Vagina (tissue), 2 donors: ENCODE measurements at places on chromosomes 16 and 17.

GRCh38 chr17:55110521-55110920 lies 142.0 kb downstream of the STXBP4 start:
- H3K27ac ChIP-seq, result no peak overlapping the region
- no peaks in the 10 kb centered on the region for H3K36me3 ChIP-seq
- H3K4me3 ChIP-seq, result no peak overlapping the region
- no peak for DNase-seq
- no peaks in the 10 kb centered on the region for H3K27me3 ChIP-seq

DNA sequence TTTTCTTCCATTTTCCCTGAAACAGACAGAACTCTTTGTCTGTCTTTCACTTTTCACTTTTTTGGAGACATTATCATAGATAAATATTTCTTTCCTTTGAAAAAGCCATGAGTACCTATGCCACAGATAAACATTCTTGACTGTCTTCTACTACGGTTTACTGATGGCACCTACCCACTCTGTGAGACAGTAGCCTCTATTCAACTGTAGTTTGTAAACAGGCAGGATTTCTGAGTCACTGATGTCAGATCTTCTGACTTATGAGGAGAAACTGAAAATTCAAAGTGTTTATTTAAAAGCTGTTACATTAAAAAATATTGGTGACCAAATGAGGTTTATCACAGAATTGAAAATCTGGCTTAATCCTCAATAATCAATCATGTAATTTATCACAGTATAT lies 658.4 kb downstream of the TOX3 start:
- H3K4me3 ChIP-seq, result no peak overlapping the region
- no peak overlapping the region for H3K27ac ChIP-seq
- DNase-seq, result no peak
- H3K4me1 ChIP-seq, result no peaks in the 10 kb centered on the region
- no peaks in the 10 kb centered on the region for H3K27me3 ChIP-seq

DNA sequence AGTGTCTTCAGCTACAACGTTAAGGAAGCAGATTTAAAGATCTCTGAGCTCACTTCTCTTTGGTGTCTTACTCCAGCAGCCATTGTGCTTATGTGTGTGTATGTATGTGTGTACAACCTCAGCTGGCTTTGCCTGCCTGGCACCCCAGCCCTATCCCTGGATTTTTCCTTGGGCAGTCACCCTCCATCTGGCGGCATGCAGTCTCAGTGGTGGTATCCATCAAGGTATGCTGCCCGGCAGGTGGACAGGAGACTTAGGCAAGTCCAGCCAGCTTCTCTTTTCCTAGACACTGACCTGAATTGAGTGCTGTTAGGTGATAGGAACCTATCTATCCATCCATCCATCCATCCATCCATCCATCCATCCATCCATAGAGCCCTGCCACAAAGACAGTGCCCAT lies 280.8 kb upstream of the CCL2 start:
- no peaks in the 10 kb centered on the region for H3K4me1 ChIP-seq
- H3K27ac ChIP-seq, result no peak overlapping the region
- no peak for DNase-seq
- H3K4me3 ChIP-seq, result no peak overlapping the region
- no peaks in the 10 kb centered on the region for H3K36me3 ChIP-seq

- no peak for DNase-seq
- H3K4me1 ChIP-seq, result peaks cover 49% of the 10 kb centered on the region
- no peaks in the 10 kb centered on the region for H3K27me3 ChIP-seq
- peak overlapping the region; percentile 100 for H3K4me3 ChIP-seq
These were observed 584 bp upstream of the STAT5B start for GRCh38 chr17:42276609-42277341.

DNA sequence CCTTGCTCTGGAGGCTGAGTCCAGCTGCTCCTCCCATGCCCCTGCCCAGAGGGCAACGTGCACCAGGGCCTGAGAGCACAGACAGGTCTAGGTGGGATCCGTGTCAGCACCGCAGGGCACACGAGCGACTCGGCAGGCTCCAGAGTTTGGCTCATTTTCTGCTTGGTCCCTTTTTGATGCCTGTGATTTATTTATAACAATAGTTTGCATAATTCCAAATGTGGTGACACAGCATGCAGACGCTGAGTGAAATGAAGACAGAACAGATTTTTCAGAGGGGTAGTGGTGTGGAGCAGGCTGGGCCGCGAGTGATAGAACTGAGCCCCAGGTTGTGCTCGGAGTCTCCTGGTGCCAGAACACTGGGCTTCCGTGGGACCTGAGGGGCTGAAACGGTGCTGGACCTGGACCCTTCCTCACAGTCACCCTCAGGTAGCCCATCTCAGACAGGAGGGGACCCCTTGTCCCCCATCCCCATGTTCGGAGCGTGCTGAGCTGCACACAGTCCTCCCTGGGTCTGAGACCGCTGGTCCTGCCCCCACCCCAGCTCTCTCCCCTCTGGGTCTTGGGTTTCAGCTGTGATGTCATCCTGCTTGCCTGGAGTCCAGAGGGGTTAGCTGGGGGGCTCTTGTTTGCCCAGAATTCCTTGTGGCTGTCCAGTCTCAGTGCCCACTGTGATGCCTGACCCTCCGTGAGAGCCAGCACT lies 95.9 kb downstream of the METRNL start:
- peaks cover 22% of the 10 kb centered on the region for H3K4me1 ChIP-seq
- H3K36me3 ChIP-seq, result no peaks in the 10 kb centered on the region
- H3K27ac ChIP-seq, result peak overlapping the region; percentile 71
- no peak overlapping the region for H3K4me3 ChIP-seq
- H3K27me3 ChIP-seq, result no peaks in the 10 kb centered on the region

GRCh38 chr17:37440424-37440823 lies 33.7 kb downstream of the TADA2A start:
- no peak for DNase-seq
- H3K27ac ChIP-seq, result no peak overlapping the region
- peaks cover 3% of the 10 kb centered on the region for H3K36me3 ChIP-seq
- no peak overlapping the region for H3K4me3 ChIP-seq
